ENCODE measurements at places on chromosomes 6 and 20.

DNA sequence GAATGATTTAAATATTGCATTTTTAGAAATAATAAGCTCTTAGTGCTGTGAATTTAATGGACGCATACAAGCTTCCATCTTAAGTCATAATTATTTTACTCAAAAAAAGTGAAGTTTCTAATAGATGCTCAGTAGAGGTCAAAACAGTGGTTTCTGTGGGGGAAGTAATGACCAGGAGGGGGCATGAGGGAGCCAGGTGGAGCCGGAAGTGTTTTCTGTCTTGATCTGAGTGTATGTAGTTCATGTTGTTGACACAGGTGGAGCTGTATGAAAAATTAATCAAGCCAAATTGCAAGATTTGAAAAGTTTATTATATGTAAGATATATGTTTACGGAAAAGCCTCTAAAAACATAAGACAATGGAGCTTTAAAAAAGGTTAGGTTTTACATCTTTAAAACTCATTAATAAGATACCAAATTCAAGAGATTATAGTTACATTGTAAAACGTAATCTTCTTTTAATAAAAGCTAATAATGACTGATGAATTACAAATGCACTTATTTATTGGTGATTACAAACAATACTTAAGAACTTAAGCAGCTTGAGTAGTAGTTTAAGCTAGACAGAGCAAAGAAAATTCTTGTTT lies 68.0 kb downstream of the PLAGL1 start:
- DNase-seq, result no peak

DNA sequence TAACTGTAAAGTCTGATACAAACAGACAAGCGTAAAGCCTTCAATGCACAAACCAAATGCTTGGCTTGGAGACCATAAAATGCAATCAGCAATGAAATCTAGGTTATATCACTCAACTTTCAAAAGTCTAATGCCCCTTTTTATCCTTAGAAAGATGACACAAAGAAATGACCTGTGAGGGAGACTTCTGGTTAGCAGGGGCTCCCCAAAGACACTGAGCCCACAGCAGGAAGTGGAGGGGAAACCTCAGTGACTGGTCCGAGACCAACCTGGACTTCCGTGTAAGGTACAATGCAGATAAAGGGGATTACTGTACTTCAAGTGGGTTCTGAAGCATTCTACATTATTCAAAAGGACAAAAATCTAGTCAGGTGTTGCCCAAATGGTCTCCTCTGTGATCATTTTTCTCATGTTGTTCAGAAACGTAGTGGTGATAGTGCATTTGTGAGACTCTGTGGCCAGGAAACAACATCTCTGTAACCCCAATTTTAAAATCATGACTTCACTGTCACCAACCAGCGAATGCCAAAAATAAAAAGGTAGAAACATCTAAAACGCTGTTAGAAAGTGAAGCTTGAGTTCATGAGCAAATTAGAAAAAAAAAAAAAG lies 88.2 kb downstream of the HIVEP2 start:
- no peak for DNase-seq

DNA sequence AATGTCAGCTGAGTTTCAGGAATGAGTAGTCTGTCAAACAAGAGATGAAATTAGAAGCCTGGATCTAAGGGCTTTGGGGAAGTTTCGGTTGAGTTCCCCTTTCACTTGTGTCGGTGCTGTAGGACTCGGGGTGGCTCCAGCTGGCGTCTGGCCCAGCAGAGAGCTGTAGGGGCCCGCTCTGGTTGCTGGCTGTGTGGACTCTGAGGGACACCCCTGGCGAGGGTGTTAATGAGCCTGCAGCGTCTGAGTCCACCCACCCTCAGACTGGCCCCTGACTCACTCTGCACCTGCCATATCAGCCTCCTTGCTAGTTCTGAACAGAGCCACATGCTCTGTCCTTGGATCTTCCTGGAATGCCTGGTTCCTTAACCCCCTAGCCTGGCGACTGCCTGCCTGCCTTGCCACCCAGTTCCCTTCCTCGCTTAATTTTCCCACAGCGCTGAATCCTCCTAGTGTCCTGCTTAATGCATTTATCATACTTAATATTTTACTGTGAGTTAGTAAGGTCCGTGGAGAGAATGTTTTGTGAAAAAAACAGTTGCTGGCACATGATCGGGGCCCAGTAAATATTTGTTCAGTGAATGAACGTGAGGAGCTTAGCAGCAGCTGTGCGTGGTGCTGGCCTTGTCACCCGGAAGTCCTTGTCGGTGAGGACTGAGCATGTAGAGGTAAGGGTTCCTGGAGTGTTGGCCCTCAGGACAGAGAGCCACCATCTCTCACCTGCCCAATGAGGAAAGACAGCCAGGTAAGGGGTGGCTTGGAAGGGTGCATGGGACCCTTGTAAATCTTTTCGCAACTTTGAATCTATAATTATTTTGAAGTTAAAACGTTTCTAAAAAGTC lies 1.6 kb downstream of the DNAJC5 start:
- no peak for DNase-seq

GRCh38 chr6:119310486-119311036 lies 39.0 kb downstream of the MAN1A1 start:
- DNase-seq, result no peak

GRCh38 chr6:113558431-113558830 lies 298.7 kb upstream of the MARCKS start:
- DNase-seq, result no peak

- DNase-seq, result no peak
Observed at GRCh38 chr6:21733311-21733710, 139.8 kb downstream of the SOX4 start.

GRCh38 chr6:19417713-19418112 lies 419.5 kb upstream of the ID4 start:
- DNase-seq, result no peak

GRCh38 chr6:77339926-77340325 lies 123.4 kb downstream of the HTR1B start:
- DNase-seq, result no peak

DNA sequence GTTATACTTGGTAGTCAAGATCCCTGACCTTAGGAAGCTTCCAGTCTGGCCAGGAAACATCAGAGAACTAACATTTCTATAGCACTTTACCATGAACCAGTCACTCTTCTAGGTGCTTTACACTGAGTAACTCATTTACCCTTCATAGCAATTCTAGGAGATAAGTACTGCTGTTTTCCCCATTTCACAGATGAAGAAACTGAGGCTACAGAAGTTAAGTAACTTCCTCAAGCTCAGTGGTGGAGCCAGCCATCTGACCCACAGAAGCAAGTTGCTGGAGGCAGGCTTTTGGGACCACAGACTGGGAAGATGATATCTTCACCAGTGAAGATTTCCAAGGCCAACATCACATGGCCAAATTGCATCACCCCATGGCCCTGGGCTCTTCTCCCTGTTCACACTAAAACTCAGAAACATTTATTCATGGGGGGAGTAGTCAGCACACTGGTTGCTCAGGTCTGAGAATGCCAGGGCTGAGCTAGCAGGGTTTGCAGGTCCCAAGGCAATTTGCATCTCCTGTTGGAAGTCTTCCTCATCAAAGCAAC lies 70.3 kb downstream of the UNC5CL start:
- no peak for DNase-seq

DNA sequence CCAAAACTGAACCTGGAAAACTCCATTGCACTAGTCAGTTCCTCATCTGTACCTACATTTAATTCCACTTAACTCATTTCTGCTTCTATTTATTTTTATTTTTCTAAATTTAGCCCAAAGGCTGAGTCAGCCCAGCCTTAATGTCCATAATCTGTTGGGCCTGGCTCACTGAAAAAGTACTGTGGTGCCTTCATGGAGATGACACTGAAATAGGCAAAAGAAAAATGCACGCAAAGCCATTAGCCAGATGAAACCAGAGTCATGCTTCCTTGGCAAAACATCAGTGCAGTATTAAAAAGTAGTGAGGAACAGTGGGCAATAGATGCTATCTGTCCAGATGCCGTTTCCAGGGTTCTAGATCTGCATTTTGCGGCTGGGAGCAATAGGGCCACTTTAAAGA lies 14.7 kb upstream of the PLCB4 start:
- no peak for DNase-seq

All from progenitor cell of endocrine pancreas (in vitro differentiated cells).